Stimulated activated CD4-positive, alpha-beta T cell treated with anti-CD3 and anti-CD28 coated beads, Interleukin-4, amount 100 ng/mL, for 24 hours (primary cell): ENCODE measurements at places on chromosomes 5 and 9.

DNA sequence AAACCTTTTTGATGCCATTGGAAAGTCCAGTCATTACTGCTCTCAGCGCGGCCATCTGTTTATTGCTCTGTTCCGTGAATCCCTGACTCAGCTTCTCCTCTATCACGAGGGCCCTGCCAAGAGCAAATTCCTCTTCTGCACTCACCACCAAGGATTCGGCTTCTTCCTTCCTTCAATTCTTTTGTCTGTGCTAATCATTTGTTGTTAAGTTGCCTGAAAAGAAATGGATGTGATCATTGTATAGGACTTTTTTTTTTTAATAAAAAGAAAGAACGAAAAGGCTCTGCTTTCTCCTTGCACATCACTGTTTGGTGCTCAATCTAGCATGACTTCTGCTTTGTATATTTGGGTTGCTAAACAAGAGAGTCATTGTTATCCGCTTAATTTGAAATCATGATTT is 128.7 kb upstream of the PIK3R1 start:
- DNase-seq, result no peak

DNA sequence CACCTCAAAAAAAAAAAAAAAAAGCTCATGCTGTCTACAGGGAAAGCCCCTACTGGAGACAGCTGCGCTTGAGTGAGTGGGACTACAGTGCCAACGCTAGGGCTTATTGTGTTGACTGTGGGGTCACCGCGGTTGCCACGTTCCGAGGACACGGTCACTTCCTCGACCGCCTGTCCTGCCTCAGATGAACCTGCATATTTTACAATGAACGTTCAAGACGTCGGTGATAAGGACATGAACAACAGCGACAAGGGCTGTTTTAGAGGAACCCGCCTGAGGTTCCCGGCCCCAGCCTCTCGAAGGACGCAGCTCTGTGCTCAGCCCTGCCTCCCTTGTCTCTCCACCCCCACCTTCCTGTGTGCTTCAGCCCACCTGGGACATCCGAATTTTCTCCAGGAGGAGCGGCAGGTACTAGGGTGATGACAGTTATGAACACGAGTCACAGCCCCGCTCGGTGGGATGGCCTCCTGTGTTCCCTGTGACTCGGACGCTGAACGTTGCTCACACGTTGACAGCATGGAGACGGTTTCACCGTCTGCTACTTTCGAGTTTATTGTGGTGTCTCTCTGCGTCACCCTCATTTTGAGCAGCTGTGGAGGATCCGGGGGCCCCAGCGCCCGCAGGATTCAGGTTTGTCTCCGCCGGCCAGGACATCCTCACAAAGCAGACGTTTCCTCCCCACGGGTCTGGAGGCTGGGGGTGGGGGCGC is 11.3 kb upstream of the DIPK1B start:
- peak; percentile 83 for DNase-seq

- no peak for DNase-seq
Observed at GRCh38 chr9:124488641-124489210, 18.5 kb downstream of the NR5A1 start.

DNA sequence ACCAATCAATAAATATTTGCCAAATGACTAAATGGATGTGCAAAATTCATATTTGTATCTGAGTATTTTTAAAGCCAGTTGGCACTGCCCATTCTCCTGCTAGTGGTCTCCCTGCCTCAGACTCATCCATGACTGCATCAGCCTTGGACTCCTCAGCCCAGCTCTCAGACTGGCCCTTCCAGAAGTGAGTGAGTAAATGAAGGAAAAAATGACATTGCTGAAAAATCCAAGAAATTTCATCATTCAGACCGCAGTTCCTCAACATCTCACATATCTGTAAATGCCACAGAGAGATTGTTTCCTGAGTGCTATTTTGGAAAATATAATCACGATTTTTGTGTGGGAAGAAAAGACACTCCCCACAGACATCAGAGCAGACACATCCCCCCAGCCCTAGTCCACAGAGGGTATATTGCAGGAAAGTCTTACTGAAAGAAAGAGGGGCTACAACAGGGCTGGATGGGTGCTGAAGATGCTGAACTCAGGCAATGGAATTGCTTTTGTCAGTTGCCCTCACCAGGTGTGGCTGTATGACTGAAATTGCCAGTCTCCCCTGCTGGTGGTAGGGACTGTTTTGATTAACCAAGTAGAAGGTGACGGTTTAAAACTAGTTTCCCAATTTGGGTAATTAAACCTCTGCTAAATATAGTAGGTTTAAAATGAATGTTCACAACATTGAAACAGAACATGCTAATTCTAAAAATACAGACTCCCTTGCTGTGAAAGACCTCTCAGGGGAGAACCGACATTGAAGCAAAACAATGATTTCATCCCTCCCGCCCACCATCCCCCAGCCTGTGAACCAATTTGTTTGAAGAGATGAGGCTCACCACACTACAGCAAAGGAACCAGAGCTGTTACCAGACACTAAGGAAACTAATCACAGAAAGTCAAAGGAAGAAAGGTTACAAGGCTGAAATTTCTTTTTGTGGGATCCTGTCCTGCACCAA is 158.8 kb downstream of the DEPDC1B start:
- DNase-seq, result no peak

DNA sequence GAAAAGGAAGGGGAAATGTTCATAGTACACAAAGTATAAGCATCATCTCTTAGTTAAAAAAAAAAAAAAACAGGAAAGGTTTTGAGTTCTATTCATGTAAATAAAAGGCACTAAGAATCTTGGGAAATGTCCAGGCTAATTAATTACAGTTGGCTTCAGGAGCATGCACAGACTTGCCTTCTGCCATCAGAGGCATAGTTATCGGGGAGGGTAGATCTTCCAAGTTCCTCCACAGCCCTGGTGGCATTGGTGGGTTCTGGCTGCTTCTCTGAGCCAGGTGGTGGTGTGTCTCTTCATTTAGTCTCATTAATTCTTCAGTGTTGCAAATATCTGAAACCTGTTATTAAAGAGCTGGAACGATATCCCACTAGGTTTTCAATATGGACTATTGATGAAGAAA is 85.2 kb downstream of the TMEM252 start:
- no peak for DNase-seq

DNA sequence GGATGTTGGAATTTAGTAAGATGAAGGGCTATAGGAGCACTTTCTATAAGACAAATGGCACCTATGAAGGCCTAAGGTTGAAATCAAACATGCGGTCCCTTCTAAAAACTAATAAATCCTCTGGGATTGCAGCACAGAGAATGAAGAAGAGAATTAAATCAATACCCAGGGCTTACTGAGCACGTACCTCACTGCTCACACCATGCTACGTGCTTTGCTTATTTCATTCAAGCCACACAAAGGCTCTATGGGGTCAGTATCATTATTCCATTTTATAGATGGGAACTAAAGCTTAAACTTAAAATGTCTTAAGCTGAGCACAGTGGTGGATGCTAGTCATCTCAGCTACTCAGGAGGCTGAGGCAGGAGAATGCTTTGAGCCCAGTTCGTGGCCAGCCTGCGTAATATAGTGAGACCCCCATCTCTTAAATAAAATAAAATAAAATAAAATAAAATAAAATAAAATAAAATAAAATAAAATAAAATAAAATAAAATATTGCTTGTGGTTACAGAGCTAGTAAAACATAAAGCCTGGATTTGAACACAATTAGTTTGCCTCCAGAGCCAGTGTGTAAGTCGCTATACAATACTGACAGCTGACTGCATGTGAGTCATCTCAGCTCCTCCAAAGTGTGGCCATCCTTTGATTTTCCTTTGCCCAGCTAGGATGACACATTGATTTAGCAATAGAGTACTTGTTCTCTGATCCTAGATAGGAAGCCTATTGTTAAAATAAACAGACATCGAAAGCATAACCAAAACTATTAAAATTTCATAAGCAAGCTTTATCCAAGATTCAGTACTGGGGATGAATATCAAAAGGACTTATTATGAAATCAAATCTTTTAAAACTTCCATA is 20.9 kb upstream of the DPYSL3 start:
- no peak for DNase-seq

GRCh38 chr5:134561871-134562296 is 36.4 kb downstream of the JADE2 start:
- DNase-seq, result no peak

GRCh38 chr5:125057912-125058826 is 311.7 kb upstream of the ZNF608 start:
- DNase-seq, result no peak

DNA sequence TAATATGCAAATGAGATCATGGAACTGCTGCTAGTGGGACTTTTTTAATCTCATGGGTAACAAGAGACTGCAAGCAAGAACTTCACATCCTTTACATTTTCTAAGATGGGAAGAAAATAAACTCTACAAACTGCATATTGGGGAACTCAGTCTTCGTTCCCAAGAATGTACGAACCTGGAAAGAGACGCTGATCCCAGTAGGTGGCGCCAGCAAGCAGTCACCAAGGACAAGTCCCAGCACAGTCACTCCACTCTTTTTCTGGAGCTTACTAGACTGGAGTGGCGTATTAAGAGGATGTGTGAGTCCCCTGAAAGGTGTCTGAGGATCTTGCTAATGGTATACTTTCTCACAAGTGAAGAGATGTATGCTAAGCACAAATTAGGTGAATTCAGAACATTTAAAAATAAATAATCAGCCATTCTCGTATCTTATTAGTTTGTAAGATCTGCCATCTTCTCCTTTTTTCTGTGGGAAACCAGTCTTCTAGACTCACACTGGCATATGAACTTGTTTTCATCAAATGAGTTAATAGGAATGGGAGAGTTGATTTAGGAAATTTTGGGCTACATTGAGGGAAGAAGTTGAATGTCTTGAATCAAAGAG is 16.0 kb upstream of the PUM3 start:
- DNase-seq, result peak; percentile 57

DNA sequence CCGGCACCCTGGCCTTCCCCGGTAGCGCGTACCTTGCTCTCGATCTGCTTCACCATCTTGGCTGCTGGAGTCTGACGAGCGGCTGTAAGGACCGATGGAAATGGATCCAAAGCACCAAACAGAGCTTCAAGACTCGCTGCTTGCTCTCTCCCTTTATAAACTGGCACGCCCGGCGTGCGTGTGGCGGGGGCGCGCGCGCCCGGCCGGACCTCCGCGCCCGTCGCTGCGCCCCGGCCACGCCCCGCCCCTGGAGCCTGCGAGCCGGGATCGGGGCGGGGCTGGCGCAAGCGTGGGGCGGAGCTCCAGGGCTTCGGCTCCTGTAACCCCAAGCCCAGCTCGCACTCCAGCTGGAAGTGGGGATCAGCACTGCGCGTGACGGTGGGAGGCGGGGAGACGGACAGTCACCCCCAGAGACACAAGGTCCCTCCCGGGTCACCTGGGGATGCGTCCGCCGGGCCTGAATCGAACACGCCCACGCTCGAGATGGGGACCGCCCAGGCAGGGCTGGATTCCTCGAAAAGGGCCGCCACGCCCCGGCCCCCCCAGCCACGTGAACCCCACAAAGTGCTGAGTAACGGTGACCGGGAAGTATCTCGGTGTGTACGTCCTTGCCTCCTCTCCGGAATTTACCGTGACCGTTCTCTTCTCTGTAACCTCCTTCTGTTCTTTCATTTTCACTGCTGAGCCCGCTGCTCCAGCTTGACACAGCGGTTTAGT is at the start of gene TXN:
Gene TXN, minus strand, starts transcription at position 128 of the 717 bp plus-strand sequence. Its CDS starts 72 bp downstream, at position 56.
- DNase-seq, result peak; percentile 90

DNA sequence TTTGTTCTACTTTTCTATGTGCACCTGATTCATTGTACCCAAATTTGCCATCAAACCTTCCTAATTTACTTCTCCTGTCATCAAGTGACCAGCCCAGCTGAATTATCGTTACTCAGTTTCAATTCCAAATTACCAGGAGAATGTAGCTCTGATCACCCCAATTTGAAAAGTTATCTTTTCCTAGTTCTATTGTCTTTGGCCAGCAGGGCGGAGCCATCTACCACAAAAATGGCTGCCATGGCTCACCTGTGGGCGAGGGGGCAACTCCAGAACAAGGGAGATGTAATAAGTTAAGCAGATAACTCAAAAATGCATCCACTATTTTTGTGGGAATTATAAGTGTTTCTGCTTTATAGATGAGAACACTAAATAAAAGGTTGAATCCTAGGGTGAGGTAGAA is 133.8 kb upstream of the MOCS2 start:
- DNase-seq, result no peak
